ENCODE measurements at places on chromosomes 3 and 15.

GRCh38 chr15:43915631-43916325 lies 89.0 kb downstream of the WDR76 start:
- no peak for DNase-seq

DNA sequence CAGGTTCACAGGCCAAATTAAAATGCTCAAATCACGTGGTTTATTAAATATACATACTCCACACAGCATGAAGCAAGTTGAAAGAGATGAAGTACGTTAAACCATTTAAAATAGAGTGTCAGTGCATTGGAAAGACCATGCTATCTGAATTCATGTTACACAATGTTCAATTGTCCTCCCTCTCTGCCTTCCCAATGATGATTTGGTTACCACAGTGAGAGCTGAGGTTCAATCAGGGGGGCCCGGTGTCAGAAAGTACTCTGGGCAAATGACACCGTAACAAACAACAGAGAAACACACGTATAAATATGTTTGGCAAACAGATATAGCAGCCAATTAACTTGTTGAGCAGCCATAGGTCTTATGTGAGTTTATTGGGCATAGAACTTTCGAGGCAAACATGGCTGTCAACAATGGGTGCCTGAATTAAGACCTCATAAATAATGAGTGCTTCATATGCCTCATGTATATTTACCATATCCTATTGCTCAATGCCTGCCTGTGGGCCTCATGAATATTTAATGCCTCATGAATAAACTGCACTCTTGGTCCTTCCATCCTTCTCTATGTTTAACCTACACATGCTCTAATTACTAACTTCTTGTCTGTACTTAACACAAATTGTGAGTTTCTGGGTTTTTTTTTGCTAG lies 641.5 kb downstream of the PLOD2 start:
- DNase-seq, result no peak

GRCh38 chr3:31448035-31448881 lies 84.5 kb upstream of the STT3B start:
- DNase-seq, result no peak

- no peak for DNase-seq
These were observed 85.2 kb downstream of the KBTBD8 start for GRCh38 chr3:67083277-67083676.

GRCh38 chr3:38371541-38372213 lies 25.1 kb downstream of the XYLB start:
- DNase-seq, result no peak

All from stimulated activated CD8-positive, alpha-beta memory T cell treated with anti-CD3 and anti-CD28 coated beads, Interleukin-4, amount 100 ng/mL, for 1 hour (primary cell).